ENCODE measurements at places on chromosomes 5 and 9.

- no peak for DNase-seq
These were observed 41.4 kb upstream of the FAM240B start for GRCh38 chr9:38761339-38761738.

DNA sequence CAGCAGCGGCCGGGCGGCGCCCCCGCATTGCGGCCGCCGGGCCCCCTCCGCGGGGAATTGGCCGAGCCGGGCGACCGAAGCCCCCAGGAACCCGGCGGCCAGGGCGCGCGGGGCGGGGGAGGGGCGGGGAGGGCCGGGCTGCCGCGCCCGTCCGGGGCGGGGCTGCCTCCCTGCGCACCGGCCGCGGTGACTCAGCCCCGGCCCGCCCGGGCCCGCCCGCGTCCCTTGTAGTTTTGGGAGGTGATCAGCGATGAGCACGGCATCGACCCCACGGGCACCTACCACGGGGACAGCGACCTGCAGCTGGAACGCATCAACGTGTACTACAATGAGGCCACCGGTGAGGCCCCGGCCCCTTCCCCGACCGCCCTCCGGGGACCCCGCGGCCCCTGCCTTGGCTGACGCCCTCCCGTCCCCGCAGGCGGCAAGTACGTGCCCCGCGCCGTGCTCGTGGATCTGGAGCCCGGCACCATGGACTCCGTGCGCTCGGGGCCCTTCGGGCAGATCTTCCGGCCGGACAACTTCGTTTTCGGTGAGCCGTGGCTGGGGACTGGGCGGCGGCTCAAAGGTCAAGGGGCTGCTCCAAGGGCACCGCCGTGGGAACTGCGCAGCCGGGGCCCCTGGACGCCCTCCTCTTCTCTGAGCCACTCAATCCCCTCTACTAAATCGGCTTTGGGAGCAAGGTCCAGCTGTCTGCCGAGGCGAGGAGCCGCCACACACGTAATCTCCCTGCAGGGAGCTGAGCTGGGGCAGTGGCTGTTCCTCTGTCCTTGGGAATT is 592 bp downstream of the TUBB4B start:
- peak; percentile 67 for DNase-seq

DNA sequence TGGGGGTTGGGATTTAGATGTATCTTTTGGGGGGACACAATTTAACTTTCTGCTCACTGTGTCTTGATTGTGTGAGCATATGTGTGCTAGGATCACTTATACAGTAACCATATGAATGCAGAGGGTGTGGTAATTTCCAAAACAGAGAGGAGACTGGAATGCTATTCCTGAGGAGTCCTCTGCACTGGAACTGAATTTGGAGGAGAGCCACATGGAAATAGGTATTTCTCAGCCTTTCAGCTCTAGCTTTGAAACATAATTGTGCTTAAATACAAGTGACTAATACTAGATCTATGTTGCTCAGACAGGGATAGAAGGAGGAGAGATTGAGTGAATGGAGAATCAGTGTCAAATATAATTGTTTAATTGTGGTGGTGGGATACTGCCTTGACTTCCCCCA is 45.5 kb downstream of the FOCAD start:
- DNase-seq, result no peak

DNA sequence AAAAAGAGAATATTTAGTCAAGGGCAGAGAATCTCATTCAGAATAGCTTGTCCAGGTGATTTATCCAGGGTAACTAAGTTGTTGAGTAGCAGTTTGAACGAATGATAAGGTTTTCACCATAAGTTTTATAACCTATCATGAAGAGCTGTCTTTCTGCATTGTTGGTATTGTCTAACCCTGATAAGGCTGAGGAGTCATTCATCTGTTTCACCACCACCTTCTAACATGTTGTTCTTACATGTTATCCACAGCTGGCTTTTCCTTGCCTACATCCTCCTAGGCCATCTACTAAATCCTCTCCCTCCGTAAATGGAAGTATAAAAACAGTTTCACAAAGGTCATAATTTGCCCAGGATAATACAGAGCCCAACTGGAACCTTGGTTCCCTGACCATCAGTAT is 24.1 kb downstream of the ZNF462 start:
- DNase-seq, result no peak

GRCh38 chr9:120080849-120081248 is 499.1 kb downstream of the CDK5RAP2 start:
- no peak for DNase-seq

DNA sequence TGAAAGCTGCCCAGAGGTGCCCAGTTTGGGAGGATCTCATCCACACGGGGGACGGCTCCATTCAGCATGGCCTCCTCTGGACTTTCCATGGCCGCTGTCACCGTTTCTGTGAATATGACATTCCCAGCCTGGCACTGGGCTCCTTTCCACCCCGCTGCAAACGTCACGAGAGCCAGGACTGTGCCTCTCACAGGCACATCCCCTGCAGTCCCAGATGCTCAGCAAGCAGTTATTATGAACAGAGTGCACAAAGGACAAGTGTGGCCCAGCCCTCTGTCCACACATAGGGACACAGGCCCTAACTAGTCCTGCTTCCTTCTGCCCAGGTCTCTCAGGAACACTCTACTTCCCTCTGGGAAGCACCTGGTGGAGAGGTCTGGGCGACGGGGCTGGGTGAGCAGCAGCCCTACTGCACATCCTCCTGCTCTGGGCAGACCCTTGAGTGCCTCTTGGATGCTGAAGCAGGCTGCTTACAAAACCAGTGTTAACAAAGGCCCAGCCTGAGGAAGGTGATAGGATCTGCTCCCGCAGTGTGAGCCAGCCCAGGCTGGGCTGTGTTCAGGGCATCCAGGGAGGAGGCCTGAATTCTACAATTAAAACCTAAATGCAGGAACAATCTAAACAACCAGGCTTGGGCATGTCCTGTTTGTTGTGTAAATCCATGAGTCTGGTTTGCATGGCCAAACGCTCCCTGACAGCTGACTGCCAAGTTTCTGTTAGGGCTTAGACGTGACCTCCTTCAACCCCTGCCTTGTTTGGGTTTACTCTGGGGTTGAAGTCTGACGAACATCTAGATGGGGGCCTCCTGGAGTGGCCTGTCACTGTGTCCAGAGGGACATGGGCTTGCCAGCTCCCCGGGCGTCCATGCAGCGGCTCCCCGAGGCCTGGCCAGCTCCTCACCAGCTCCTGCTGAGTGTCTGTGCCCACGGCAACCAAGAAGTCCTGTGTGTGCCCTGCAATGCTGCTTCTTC is 269.8 kb downstream of the GADD45G start:
- no peak for DNase-seq

DNA sequence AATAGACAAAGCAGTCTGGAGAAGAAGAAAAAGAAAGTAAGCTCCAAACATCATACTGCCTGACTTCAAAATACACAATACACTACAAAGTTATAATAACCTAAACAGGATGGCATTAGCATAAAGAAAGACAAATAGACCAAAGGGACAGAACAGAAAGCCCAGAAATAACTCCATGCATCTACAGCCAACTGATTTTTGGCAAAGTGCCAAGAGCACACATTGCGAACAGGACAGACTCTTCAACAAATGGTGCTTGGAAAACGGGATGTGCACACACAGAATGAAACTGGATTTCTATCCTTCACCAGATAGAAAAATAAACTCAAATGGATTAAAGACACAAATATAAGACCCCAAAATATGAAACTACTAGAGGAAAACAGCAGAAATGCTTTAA is 66.6 kb upstream of the SPATA31E1 start:
- no peak for DNase-seq

GRCh38 chr5:126651013-126651577 is 50.3 kb downstream of the PHAX start:
- DNase-seq, result no peak

- DNase-seq, result peak; percentile 15
These were observed 178.4 kb downstream of the PAX5 start for GRCh38 chr9:36855448-36856315.

GRCh38 chr5:164097749-164098148 is 592.3 kb downstream of the MAT2B start:
- no peak for DNase-seq

DNA sequence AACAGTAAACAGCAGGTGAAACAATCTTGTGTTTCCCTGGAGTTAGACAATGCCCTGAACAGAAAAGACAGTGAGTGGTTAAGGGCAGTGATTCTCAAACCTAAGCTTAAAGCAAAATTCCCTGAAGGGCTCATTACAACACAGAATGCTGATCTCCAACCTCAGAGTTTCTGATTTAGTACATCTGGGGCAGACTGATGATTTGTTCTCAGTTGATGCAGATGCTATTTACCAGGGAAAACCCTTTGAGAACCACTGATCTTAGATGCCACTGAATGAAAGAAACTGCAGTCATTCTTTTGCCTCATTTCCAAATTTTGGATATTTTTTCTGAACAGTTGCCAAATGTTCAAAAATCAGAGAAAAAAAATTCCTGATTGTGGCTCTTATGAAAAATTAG is 18.7 kb upstream of the ADAM19 start:
- peak; percentile 77 for DNase-seq

DNA sequence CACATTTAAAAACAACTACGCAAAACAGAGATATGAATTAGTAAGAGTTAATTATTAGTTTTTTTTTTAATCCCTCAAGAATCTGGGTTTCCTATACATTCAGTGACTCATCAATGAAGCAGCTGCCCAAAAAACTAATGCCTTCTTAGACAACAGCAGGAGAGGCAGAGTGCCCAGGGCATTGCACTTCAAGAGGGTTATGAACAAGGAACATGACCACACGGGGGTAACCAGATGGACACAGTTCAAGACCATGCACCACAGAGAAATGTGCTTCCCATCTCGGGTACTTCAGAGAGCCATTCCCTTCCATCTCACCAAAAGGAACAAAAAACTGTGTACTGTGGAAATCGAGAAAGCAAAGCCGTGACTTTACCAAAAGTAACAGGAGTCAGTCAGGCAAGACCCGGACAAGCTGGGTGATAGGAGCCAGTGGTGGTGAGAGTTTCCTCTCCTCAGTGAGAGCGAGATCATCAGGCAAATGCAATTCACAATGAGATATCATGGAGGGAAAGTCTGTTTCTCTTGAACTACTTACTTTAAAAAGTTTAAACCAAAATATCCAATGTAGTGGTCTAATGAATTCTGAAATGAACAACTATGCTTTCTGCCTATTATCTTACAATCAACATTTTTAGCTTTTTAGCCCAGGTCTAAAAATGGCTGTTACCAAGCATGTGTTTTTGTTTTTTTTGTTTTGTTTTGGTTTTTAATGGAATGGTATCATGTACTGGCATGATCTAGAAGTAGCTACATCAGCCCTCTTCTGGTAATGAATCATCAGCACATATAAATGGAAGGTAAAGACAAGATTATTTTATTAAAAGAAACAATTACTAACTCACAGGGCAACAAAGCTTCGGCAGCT is 192.1 kb downstream of the TSSK1B start:
- no peak for DNase-seq

- DNase-seq, result no peak
These were observed 110.8 kb downstream of the MARCHF3 start for GRCh38 chr5:126919566-126919965.

GRCh38 chr5:169945831-169946261 is 34.4 kb downstream of the INSYN2B start:
- DNase-seq, result peak; percentile 6

DNA sequence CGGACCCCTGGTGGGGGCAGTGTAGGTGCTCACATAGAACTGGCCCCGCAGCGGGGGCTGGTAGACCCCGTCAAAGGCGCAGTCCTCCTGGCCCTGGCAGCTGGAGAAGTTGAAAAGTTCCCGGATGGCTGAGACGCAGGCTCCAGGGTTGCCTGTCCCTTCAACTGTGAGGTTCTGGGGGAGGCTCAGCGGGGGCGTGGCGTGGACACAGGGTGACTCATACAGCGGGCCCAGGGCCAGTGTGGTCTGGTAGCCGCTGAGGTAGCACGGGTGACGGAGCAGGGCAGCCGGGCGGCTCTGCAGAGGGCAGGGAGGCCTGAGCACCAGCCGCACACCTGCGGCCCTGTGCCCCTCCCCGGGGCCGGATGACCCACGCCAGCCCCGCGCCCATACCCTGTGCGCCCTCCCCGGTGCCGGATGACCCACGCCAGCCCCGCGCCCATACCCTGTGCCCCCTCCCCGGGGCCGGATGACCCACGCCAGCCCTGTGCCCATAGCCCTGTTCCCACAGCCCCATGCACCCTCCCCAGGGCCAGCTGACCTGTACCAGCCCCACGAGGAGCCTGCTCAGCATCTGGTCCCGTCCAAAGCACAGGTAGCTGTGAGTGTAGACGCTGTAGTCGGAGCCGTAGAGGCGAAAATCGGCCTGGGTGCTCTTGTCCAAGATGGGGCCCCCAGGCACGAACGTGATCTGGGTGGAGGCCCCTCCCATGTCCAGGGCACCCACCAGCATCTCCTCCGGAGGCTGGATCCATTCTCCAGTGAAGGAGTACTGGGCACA is 5.0 kb downstream of the ENTPD8 start:
- no peak for DNase-seq

- DNase-seq, result no peak
These were observed 157.0 kb upstream of the NTRK2 start for GRCh38 chr9:84512493-84512892.

- no peak for DNase-seq
These were observed 67.6 kb downstream of the S1PR3 start for GRCh38 chr9:89058906-89059305.

- no peak for DNase-seq
These were observed 576.7 kb upstream of the ZNF462 start for GRCh38 chr9:106286249-106286648.

DNA sequence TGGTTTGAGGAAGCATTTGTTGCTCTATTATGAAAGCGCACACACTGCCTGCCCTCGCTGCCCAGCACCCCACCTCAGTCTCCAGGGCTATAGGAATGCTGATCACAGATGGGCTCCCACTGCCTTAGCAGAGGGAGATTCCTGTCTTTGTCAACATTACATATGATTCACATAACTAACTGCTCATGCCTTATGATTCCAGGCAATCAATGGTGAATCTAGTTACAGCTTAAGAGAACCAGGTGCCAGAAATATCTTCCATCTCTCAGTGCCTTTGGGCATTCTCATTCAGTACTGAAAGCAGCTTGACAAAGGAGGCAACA is 458.9 kb upstream of the C9orf72 start:
- DNase-seq, result no peak

DNA sequence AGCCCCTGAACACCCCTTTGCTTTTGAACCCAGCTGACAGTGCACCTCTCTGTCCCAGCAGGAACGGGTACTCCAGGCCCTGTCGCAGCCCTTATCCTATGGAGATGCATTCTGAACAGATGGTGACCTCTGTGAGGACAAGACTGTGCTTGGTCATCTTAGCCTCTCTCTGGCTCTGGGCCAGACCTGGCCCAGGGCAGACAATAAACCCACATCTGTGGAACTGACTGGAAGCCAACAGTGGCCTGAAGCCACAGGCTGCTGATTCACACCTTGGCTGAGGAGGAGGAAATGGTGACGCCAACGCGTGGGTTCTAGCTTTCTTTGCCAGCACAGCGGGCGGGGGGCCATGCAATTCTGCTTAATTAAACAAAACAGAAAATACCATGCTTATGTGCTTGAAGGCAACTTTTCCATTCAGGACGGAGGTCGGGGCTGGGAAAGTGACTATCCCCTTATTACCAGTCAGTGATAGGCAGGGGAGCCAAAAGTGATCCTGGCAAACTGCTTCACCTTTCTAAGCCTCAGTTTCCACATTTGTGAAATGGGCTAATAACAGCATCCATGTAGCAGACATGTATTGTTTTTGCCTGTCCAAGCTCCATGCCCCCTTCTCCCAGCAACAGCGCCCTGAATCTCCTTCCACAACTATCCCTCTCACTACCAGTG is 10.8 kb downstream of the SH3PXD2B start:
- peak; percentile 85 for DNase-seq

- peak; percentile 88 for DNase-seq
These were observed 57.4 kb downstream of the LHFPL2 start for GRCh38 chr5:78591138-78591612.
